Activated T-cell treated with anti-CD3 and anti-CD28 coated beads, Interleukin-2, amount 50 U/mL, for 4 hours (primary cell): ENCODE measurements at places on chromosomes 3 and 15. TPM values are rescaled to one million over a fixed set of nuclear protein-coding genes. Genes with fewer than 3 reads are reported as not detected.

- DNase-seq = no peak
Measured at GRCh38 chr3:187274977-187275338, 16.6 kb downstream of the MASP1 start.

GRCh38 chr3:141087076-141087777 lies 36.1 kb downstream of the SPSB4 start:
- DNase-seq = no peak

DNA sequence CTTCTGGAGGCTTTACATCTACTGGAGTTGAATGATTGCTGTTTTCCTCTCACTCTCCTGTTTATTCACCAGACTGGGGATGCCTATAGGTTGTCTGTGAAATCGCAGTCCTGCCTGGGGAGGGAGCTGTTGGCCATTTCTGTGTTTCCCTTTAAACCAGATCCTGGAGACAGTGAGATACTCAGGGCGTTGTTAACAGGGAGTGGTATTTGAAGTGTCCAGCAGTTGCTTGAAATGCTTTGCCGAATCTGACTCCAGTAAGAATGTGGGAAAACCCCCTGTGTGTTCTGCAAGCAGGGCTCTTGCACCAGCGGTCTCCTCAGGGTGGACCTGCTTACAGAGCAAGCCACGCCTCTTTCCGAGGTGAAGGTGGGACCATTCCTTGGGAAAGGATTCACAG lies 4.3 kb upstream of the LRRK1 start:
- DNase-seq = no peak

- no peak for DNase-seq
Measured at GRCh38 chr3:13588993-13589392, 40.1 kb downstream of the FBLN2 start.

DNA sequence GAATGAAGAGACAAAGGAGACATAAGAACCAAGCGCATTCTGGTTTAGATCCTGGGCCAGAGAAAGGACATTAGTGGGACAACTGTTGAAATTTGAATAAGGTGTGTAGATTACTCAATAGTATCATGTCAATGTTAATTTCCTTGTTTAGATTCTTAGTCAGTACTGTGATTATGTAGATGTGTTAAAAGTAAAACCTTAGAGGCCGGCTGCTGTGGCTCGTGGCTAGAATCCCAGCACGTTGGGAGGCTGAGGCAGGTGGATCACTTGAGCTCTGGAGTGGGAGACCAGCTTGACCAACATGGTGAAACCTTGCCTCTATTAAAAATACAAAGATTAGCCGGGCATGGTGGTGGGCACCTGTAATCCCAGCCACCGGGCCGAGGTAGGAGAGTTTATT lies 26.7 kb downstream of the CYP8B1 start:
- no peak for DNase-seq

- DNase-seq = peak; percentile 46
Measured at GRCh38 chr15:31265871-31266711, 60.5 kb upstream of the KLF13 start.

DNA sequence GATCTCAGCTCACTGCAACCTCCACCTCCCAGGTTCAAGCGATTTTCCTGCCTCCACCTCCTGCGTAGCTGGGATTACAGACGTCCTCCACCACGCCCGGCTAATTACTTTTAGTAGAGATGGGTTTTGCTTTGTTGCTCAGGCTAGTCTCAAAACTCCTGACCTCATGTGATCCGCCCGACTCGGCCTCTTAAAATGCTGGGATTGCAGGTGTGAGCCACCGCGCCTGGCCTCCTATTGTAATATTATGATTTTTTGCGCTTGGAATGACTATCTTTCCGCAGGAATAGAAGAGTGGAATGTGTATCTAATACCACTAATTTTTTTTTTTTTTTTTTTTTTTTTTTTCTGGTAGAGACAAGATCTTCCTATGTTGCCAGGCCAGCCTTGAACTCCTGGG lies 1.8 kb downstream of the ARL8B start:
- DNase-seq = no peak

DNA sequence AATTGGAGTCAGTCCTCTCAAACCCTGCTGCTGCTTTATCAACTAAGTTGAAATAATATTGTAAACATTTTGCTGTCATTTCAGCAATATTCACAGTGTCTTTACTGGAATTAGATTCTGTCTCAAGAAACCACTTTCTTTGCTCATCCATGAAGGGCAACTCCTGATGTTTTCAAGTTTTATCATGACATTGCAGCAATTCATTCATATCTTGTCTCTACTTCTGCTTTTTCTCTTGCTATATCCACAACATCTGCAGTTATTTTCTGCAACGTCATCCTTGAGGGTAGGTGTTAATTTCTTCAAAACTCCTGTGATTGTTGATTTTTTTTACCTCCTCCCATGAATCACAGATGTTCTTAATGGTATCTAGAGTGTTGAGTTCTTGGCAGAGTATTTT lies 181.6 kb downstream of the EPHA6 start:
- DNase-seq = no peak

DNA sequence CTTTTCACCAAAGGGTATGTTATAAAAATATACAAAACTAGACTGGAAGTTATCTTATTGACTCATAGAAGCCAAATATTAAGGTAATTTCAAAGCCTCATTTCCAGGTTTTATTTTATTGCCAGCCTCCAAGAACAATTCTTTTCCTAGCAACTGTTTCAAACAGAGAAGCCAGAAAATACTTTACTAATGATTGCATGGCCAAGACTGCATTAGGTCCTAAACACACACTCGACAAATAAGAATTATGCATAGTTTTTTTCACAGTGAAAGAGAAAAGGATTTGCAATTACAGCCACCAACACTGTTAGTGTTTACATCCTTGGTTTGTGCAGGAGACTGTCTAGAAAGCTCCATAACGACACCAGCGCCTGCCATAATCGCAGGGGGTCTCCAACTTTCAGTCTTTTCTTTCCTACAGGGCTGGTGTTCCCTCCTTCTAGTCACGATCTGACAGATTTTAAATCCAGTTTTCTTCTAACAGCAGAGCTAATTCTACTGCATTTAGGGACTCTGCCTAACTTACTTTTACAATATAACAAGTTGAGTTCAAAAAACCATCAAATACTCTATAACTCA lies 58.1 kb downstream of the CLASP2 start:
- DNase-seq = no peak

Gene CACNA2D2
- 0.35 TPM for total RNA-seq

Gene TMEM212
- total RNA-seq = not detected

Gene CPNE4
- not detected for total RNA-seq

Gene EOMES
- 2.7 TPM for total RNA-seq

Gene TNNC1
- 1.1 TPM for total RNA-seq
